Kasumi-1 (cell line): ENCODE measurements at places on chromosomes 1 and 21.
A peak's percentile ranks its signal among the peaks of the same experiment; 100 is the strongest.

GRCh38 chr1:110135246-110135645 is 15.0 kb upstream of the SLC6A17 start:
- DNase-seq = no peak

DNA sequence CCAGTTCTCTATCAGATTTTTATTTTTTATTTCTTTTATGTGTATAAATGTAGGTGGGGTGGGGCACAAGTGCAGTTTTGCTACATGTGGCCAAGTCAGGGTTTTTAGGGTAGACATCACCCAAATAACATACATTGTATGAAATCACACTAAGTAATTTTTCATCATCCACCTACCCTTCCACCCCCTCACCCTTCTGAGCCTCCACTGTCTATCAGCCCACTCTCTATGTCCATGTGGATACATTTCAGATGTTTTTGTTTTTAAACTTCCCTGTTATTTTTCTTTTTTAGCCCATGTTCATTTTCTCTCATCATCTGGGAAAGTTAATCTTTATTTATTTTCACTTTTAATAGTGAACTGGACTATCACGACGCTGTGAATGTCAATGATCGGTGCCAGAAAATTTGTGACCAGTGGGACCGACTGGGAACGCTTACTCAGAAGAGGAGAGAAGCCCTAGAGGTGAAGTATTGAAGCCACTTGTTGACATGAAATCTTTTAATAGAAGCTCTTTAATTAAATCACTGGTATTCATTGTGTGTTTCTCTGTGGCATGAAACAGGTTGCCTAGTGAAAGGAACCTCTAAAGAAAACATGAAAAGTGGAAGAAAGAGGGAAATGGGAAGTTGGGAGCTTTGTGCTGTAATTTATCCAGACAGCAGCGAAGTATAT is 47.6 kb upstream of the MTR start:
- no peak for DNase-seq

GRCh38 chr1:184888505-184888904 is 85.8 kb downstream of the NIBAN1 start:
- no peak for DNase-seq

- no peak for DNase-seq
Observed at GRCh38 chr1:92837062-92837461, 5.2 kb downstream of the RPL5 start.

DNA sequence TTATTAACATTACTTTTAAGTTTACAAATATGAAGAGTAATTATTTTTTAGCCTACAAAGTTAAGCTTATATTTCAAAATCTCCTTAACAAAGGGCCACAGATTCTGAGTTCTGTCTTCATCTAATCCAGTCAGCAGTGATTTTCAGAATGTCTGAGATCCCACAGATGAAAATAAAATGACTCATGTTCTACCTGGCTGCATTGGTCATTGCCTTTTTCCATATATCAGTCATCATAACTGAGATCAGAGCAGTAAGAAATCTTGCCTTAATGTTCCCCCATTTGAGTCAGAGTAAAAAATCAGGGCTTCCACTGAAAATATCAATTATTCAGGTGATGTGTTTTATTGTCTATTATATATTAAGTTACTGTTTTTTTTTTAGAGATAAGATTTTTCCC is 416.1 kb downstream of the MRPL39 start:
- no peak for DNase-seq

- no peak for DNase-seq
Observed at GRCh38 chr1:64493831-64494230, 23.9 kb downstream of the CACHD1 start.

DNA sequence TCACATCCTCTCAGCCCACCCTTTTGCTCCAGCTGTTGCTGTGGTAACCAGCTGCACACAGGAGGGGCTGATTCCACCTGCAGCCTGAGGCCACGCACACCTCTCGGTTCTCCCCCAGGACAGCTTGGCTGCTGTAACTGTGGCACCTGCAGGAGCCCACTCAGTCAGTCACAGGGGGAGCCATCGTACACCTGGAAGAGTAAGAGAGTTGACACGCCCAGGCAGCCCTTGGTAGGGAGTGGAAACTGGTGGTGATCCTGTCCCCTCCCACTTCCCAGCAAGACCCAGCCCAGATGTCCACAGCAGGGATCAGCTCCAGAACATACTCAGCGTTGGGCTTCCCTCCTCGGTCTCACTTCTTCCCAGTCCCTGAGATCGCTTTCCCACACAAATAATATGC is 32.2 kb upstream of the BACE2 start:
- DNase-seq = no peak

GRCh38 chr1:50644447-50645105 is 221.3 kb upstream of the DMRTA2 start:
- DNase-seq = no peak

DNA sequence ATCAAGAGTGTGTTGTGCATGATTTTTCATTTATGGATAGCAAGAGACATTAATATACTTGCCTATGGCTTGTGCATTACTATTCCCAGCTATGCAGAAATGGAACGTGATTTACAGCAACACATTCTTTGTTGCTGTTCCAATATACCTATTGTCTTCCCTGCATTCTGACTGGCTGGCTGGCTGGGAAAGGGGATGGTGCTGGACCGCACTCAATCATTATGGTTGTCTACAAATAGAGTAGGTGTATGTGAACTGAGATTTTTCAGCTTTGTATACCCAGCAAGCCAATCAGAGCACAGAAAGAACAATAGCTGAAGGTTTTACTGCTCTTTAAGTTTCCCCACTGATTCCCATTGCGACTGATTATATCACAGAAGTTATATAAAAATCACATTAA is 167.5 kb downstream of the ATG4C start:
- no peak for DNase-seq

- no peak for DNase-seq
Observed at GRCh38 chr21:39575775-39576174, 37.0 kb upstream of the B3GALT5 start.

- no peak for DNase-seq
Observed at GRCh38 chr1:53145619-53145941, 3.1 kb upstream of the SLC1A7 start.

DNA sequence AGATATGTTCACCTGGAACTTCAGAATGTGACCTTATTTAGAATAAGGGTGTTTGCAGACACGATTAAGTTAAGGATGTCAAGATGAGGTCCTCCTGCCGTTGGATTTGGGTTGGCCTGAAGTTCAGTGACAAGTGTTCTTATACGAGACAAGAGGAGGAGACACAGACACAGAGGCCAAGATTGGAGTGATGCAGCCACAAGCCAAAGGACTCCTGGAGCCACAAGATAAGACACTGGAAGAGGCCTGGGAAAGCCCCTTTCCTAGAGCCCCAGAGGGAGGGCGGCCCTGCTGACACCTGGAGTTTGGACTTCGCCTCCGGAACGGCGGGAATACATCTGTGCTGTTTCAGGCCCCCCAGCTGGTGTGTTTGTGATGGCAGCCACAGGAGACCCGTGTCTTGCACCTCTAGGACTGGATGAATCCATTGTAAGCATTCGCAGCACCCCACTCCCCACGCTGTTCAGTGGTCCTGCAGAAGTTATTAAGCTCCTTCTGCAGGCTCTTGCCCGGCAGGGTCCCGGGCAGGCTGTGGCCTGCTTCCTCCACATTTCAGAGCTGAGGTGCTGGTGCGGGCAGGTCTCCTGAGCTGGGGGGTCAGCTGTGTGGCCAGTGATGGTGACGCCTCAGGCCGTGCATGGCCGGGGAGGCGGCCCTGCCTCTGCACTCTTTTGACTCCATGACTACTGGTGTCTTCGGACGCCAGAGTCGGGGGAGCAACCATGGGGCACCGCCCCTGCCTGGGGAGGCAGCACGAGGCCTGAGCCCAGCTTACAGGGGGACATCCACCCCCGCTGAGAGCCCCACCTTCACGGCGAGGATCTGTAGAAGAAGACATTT is 34.6 kb downstream of the UMODL1 start:
- DNase-seq = no peak

DNA sequence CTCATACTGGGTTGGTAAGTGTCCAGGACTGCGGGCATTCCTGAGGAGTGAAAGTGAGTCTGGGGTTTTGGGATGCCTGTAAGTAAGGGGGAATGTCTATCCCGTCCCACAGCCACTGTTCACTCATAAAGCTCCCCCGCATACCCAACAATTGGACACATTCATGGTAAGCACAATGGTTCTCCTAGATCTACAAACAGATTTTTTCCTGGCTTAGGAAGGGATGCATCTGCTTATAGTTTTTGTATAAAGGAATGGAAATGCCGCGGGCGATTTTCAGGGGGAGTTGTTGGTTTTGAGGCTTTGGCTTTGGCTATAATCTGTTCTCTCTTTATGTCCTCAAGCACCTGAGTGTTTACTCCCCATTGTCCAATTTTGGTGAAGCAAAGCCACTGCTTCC is 7.1 kb downstream of the ERVH48-1 start:
- no peak for DNase-seq

DNA sequence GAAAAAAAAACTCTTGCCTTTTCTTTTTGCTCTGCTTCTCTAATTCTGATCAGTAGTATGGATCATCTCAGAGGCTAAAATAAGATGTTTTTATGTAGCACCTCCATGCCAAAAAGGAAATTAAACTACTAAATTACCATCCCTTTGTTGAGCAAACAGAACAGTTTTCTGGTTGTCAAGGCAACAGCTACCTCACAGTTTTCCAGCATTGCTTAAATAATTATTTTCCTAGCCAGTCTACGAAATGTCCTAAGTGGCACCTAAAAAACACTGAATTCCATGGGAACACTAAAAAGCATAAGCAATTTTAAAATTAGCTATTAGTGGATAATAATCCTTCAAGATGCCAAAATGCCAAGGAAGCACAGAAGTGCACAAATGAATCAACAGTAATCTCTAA is 61.7 kb downstream of the ARID4B start:
- no peak for DNase-seq

DNA sequence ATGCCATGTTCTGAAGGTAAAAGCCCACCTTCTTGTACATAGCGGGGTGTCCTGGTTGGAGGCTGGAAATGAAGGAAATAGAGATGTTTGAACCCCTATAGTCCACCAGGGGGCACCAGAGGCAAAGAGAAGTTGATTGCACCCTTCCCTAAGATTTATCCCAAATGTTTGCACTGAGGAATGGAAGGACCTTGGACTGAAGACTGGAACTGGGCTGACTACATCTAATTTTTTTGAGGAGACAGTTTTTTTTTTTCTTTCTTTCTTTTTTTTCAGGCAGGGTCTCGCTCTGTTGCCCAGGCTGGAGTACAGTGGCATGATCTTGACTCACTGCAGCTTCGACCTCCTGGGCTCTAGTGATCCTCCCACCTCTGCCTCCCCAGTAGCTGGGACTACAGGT is 55.3 kb upstream of the EIF4G3 start:
- peak; percentile 46 for DNase-seq

DNA sequence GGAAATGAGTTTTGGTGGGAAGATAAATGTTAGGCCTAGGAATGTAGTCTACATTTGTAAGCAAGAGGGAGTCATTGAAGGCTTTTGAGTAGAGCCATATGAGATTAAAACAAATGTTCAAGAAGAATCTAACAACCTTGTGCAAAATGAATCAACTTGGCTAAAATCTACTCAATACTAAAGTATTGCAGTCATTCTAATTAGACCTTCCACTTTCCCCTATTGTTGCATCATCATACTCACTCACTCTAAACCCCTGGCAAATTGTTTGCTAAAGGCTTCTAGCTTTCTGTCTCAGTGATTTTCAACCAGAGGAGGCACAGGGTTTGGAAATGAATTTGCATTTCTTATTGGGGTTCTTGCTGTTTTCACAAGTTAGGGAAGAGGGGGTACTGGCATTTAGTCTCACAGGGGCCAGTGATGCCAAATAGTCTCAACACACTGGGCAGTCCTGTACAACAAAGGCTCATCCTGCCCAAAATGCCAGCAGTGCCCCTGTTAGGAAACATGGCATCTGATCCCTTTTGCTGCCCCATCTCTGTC is 85.3 kb downstream of the SEC16B start:
- DNase-seq = no peak

GRCh38 chr1:164515711-164516331 is 43.2 kb upstream of the PBX1 start:
- DNase-seq = no peak

GRCh38 chr1:242401937-242402336 is 122.6 kb downstream of the PLD5 start:
- DNase-seq = no peak

GRCh38 chr1:47514229-47514628 is 76.4 kb downstream of the FOXD2 start:
- no peak for DNase-seq

GRCh38 chr21:34154878-34155277 is 81.5 kb downstream of the MRPS6 start:
- no peak for DNase-seq

GRCh38 chr21:25556091-25556490 is 51.2 kb downstream of the MRPL39 start:
- no peak for DNase-seq

DNA sequence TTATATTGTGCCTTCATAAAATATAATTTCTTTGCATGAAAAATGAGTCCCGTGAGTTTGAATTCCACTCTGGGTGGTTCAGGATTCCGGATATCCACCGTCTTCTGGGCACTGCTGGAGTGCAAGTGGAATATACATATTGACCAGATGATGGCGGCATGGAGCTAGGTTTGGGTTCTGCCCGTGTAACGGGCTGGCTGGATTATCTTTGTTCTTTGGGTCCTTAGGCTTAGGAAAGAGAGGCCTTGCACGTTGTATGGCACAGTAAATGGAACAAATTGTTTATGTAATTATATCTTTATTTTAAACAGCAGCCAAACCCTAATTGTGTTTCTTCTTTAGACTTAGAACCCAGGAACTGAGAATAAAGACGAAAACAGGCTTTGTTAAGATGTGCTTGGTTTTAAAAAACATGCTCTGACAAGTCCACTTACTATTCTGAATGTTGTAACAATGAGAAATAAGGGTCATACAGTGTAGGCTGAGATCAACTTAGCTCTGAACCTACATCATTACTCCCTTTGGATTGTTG is 13.5 kb upstream of the ACBD6 start:
- DNase-seq = peak; percentile 79

DNA sequence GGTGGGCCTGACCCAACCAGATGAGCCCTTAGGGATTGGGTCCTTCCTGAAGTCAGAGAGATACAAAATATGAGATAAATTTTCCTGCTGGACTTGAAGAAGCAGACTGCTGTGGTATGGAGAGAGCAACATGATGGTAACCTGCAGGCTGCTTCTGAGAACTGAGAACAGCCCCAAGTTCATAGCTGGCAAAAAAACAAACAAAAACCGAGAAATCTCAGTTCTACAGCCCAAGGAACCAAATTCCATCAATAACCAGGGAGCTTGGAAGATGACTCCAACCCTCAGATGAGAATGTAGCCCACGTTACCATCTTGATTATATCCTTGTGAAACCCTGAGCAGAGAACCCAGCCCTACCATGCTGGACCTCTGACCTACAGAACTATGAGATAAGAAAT is 316.2 kb downstream of the ZP4 start:
- DNase-seq = no peak

DNA sequence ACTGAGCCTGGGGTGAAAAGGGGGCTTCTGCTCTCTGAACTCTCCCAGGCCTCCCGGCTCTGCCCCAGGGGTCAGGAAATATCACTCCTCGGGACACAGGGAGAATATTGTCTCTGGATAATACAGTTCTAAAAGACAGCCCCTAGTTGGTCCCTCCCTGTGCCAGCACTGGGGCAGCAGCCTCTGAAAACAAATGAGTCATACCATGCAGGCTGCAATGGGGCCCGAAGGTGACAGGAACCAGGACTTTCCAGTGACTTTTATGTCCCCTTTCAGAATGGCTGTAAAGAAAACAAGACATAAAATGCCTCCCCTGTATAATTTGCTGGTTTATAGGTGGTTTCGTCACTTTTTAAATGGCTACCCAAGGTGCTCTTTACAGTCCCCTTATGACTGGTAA is 360.0 kb downstream of the NPHP4 start:
- no peak for DNase-seq
